ENCODE measurements at places on chromosomes 1 and 21.
A peak's percentile ranks its signal among the peaks of the same experiment; 100 is the strongest.

DNA sequence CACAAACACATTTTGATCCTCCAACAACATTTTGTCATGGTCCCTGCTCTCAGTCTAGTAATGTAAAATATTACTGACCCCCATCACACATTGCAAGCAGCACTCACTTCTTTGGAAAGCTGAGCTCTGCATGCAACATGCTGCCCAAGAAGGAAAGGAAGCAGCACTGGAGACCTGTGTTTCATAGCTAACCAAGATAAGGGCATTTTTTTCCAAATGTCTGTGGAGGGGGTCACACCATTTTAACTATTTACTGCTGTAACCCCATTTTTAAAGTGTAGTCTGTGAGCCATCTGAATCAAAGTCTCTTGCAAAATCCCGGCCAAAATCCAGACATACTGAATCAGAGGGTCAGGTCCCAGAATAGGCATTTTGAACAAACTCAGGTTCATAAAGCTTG lies 4.5 kb upstream of the RASSF5 start:
- DNase-seq, result no peak
- no peaks in the 10 kb centered on the region for H3K36me3 ChIP-seq
- no peak overlapping the region for H3K4me3 ChIP-seq
- no peaks in the 10 kb centered on the region for H3K4me1 ChIP-seq
- no peak overlapping the region for H3K27ac ChIP-seq
- H3K27me3 ChIP-seq, result no peaks in the 10 kb centered on the region

DNA sequence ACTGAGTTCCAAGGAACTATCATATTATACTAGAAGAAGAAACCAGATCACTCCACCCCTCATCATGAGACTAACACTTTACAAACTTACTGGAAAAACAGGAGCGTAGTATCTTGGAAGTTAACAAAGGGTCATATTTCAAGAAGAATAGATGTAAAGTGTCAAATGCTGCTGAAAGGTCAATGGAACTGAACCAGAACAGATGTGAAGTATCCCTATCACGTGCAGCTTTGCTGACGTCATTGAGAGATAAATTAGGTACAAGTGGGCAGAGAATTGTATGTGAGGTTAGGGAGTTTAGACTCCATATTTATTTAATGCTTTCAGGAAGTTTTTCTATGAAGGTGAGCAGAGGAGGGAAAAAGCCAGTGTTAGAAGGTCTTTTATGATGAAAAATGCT lies 483.0 kb downstream of the NCAM2 start:
- no peaks in the 10 kb centered on the region for H3K27me3 ChIP-seq
- H3K36me3 ChIP-seq, result no peaks in the 10 kb centered on the region
- no peak overlapping the region for H3K4me3 ChIP-seq
- no peaks in the 10 kb centered on the region for H3K4me1 ChIP-seq

- no peak for DNase-seq
- H3K4me1 ChIP-seq, result no peaks in the 10 kb centered on the region
- H3K27me3 ChIP-seq, result no peaks in the 10 kb centered on the region
- H3K4me3 ChIP-seq, result no peak overlapping the region
Observed at GRCh38 chr1:174556392-174556791, 108.6 kb downstream of the GPR52 start.

- H3K4me3 ChIP-seq, result no peak overlapping the region
- H3K4me1 ChIP-seq, result no peaks in the 10 kb centered on the region
- no peak overlapping the region for H3K27ac ChIP-seq
Observed at GRCh38 chr1:48677306-48678287, 99.1 kb downstream of the BEND5 start.

DNA sequence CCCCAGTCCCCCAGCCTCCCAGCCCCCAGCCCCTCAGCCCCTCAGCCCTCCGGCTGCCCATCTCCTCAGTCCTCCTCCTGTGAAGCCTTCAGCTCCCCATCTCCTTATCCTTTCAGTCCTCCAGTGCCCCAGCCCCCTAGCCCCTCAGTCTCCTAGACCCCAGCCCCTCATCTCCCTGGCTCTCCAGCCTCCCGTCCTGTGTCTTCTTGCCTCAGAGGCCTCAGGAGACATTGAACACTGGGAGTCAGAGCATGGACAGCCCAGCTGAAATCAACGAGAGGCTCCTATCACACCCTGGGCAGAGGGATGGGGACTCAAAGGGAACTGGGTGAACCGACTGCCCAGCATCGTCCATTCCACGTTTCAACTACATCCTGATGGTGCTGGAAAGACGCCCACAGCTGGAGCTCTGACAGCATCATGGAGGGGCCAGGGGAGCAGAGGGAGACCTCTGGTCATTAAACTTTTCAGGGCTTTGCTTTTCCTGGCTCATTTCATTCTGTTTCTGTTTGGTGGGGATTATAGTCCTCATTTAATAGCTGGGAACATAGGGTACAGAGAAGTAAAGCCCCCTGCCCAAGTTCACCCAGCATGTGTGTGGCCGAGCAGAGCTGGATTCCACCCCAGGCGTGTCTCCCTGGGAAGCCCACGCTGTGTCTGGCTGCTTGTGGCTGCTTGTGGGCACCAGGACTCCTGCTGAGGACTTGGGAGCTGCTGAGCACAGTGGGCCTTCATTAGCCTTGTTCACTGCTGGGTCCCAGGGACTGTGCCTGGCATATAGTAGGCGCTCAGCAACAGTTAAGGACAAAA lies 396.7 kb downstream of the PTPRU start:
- no peak for DNase-seq
- no peak overlapping the region for H3K27ac ChIP-seq
- no peak overlapping the region for H3K4me3 ChIP-seq

DNA sequence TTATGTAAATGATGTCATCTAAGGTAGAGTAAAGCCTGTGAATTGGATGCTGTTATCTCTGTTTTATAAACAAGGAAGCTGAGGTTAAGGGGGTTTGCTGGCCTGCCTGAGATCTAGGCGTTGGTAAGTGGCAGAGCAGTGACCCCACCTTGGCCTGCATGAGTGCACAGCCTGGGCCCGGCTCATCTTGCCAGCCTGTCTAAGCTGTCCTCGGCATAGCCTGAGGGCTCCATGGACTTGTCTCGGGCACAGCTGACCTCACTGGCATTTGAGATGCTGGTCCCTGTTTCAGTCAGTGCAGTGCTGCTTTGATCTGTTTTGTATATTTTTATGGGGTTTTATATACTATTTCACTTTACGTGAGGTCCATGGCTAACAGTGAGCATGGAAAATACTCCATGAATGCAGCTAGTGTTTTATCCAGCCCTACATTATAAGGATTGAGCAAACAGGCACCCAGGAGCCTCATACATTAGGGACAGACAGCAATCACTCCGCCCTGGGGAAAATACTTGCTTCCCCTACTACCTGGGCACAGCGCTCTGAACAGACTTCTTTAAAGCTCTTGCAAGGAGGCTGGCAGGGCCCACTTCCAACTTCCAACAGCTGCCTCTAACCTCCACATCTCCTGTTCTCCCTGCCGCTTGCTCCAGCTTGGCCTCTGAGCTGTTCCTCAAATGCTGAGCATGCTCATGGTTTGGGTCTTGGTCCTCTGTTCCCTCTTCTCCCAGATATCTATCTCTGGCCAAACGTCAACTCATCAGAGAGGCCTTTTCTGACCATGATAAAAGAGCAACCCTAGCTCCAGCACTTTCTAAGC lies 150.6 kb upstream of the HMGB4 start:
- no peak overlapping the region for H3K4me3 ChIP-seq
- H3K4me1 ChIP-seq, result no peaks in the 10 kb centered on the region
- no peak for DNase-seq
- no peaks in the 10 kb centered on the region for H3K36me3 ChIP-seq

DNA sequence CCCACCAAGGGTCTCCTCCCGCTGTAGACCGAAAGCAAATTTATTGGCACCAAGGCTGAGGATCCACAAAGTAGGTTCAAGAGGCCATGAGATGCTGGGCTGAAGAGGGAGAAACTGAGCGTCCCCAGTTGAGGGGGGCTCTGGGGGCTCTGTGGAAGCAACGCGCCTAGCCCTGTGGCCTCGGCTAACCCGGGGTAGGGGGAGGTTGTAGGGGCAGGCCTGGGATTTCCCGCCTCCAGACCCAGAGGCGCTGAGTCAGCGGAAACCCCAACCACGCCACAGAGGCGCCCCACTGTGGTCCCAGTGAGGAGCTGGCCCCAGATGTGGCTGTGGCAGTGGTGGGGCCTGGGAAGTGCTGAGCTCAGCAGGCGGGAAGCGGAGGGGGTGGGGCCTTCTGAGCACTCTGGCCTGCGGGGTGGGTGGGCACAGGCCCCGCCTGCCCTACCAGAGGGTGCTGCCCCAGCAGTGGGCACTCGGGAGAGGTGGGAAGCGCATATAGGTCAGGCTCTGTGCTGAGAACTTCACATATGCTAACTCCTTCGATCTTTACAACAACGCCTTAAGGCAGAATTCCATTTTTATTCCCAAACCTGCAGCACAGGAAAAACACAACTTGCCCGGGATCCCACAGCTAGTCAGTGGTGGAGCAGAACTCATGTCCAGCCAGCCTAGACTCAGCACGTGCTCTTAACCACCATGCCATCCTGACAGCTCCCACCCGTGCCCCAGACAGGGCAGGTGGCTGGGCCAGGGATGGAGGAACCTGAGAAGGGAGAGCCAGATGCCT lies 1.5 kb upstream of the COL16A1 start:
- H3K4me1 ChIP-seq, result peaks cover 16% of the 10 kb centered on the region
- H3K36me3 ChIP-seq, result no peaks in the 10 kb centered on the region
- H3K4me3 ChIP-seq, result no peak overlapping the region
- peak overlapping the region; percentile 84 for H3K27ac ChIP-seq
- DNase-seq, result peak; percentile 19
- H3K27me3 ChIP-seq, result no peaks in the 10 kb centered on the region

DNA sequence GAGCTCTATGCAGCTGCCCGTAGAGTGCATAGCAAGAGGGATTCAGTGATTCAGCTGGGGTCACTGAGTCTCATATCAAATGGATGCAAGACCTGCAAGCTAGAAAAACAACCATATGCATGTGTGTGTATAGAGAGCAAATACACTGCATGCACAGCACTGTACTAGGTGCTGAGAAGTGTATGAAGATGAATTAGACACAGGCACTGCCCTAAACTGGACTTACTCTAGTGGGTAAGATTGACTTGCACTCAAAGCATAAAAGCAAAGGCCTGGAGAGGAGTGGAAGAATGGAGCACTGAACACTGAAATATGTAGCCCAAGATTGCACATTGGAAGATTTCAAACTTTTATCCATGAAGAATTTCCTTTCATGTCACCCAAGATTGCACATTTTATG lies 5.5 kb upstream of the GBP1 start:
- DNase-seq, result no peak
- H3K27ac ChIP-seq, result no peak overlapping the region
- no peak overlapping the region for H3K4me3 ChIP-seq
- H3K27me3 ChIP-seq, result no peaks in the 10 kb centered on the region
- H3K4me1 ChIP-seq, result no peaks in the 10 kb centered on the region

DNA sequence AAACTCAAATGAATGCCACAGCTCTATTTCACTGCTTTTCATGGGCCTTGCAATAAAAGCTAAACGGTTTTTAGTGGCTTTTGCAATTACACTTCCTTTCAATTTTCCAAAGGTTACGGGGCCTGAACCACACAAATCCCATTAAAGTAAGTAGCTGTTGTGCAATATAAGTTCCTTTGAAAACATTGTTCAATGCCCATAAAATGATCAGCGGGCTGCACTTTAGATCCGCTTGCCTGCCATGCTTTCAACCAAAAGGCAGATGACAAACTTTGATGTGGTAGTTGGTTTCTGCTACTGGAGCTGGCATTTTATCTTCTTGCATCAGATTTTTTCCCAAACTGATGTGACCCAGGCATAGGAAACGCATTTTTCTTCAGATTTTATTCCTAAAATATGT lies 50.2 kb downstream of the PRRX1 start:
- H3K27ac ChIP-seq, result no peak overlapping the region
- H3K4me3 ChIP-seq, result no peak overlapping the region
- no peaks in the 10 kb centered on the region for H3K36me3 ChIP-seq
- H3K27me3 ChIP-seq, result no peaks in the 10 kb centered on the region

DNA sequence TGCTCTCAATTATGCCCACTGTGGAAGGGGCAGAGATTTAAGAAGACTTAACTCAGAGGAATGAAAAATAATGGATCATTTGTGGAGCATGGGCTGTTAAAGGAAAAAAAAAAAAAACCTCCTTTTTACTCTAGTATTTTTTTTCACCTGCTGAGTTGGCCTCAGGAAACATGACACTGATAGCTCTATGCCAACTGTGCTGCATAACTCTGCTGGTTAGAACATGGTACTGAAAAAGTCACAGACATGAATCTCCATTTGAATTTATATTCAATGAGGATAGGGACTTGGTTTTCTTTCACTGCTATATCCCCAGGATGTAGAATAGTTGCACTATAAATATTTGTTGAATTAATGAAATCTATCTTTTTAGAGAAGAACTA lies 86.1 kb upstream of the KIAA0040 start:
- no peak overlapping the region for H3K4me3 ChIP-seq
- no peak overlapping the region for H3K27ac ChIP-seq
- no peak for DNase-seq
- no peaks in the 10 kb centered on the region for H3K27me3 ChIP-seq
- H3K36me3 ChIP-seq, result no peaks in the 10 kb centered on the region

DNA sequence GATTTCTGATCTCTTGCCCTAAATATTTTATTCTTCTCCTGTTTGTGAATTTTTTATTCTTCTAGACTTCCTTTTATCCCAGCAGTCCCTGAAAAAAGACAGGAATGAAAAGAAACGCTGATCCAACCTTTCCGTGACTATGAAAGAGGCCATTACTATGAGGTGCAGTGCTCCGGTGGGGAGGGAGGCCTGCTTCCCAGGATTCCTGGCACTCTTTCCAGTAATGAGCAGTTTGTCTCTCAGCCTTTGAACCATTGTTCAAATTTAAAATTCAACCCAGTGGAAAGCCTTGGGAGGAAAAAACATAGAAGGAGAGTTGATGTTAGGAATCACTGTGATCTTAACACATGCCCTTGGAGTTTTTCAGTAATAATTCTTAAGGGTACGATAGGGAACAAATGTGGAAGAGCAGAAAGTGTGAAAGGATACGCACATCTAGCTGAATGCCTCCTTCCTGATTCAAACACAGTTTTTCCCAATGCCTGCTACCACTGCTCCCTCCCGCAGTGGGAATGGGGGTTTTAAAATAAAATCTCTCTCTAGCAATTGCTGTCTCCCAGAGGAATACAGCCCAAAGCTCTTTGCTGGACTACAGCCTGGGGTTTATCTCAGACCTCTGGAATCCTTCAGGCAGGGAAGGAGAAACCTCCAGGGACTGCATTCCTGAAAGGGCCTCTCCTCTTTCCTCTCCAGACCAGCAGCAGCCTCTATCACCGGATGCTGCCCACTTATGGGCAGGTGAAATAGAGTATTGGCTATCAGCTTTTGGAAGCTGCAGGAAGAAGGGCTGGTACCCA lies 6.1 kb downstream of the IER5 start:
- no peak overlapping the region for H3K4me3 ChIP-seq
- no peaks in the 10 kb centered on the region for H3K27me3 ChIP-seq
- DNase-seq, result no peak
- H3K4me1 ChIP-seq, result peaks cover 7% of the 10 kb centered on the region
